Large intestine (tissue), 12 donors: ENCODE measurements at places on chromosomes 3 and 15.

DNA sequence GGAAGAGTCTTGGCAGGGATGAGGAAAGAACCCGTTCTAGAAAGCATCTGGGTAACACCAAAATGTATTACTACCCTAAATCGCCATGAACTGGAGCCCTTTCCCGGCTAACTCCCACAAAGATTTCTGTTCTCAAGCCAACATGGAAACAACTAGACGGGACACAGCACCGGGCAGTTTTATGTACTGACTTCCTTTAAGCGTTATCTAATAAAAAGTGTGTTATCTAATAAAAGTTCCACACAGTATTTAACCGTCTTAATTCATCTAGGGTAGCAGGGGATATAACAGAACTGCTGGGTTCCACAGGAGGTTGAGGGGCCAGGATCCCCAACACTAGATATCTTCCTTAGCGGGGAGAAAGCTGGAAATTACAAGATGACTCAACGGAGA lies 347 bp upstream of the C3orf62 start:
- H3K36me3 ChIP-seq: peaks cover 25% of the 10 kb centered on the region
- peak overlapping the region; percentile 67 for H3K27ac ChIP-seq
- H3K4me3 ChIP-seq: peak overlapping the region; percentile 43
- peaks cover 11% of the 10 kb centered on the region for H3K4me1 ChIP-seq
- no peak for DNase-seq

- H3K27me3 ChIP-seq: no peaks in the 10 kb centered on the region
- H3K36me3 ChIP-seq: peaks cover 32% of the 10 kb centered on the region
- no peak for DNase-seq
- peaks cover 24% of the 10 kb centered on the region for H3K4me1 ChIP-seq
- H3K27ac ChIP-seq: no peak overlapping the region
- peak overlapping the region; percentile 55 for H3K4me3 ChIP-seq
These were observed 6.3 kb downstream of the NR2F2 start for GRCh38 chr15:96336596-96337364.

- no peaks in the 10 kb centered on the region for H3K27me3 ChIP-seq
- no peak overlapping the region for H3K27ac ChIP-seq
- no peak for DNase-seq
- H3K4me1 ChIP-seq: no peaks in the 10 kb centered on the region
- H3K4me3 ChIP-seq: no peak overlapping the region
- H3K36me3 ChIP-seq: no peaks in the 10 kb centered on the region
These were observed 445.3 kb downstream of the OTOL1 start for GRCh38 chr3:161941891-161942290.

DNA sequence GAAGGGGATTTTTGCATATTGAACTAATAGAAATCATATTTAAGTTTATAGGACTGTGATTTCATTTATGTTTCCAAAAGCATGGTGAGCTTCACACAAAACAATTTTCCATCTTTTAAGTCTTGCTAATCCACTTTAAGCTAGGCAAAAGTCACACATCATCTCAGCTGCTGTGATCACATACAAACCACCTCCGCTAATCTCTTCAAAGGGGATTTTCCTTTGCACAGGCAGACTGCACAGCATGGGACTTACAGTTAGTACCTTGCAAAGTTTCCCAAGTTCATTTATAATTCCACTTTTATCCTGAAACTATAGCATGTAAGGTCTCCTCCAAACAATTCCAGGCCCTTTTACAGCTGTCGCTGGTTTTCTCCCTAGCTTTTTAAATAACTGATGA lies 225.1 kb upstream of the CNTN3 start:
- no peak for DNase-seq
- H3K27ac ChIP-seq: no peak overlapping the region
- H3K36me3 ChIP-seq: no peaks in the 10 kb centered on the region
- no peaks in the 10 kb centered on the region for H3K27me3 ChIP-seq

DNA sequence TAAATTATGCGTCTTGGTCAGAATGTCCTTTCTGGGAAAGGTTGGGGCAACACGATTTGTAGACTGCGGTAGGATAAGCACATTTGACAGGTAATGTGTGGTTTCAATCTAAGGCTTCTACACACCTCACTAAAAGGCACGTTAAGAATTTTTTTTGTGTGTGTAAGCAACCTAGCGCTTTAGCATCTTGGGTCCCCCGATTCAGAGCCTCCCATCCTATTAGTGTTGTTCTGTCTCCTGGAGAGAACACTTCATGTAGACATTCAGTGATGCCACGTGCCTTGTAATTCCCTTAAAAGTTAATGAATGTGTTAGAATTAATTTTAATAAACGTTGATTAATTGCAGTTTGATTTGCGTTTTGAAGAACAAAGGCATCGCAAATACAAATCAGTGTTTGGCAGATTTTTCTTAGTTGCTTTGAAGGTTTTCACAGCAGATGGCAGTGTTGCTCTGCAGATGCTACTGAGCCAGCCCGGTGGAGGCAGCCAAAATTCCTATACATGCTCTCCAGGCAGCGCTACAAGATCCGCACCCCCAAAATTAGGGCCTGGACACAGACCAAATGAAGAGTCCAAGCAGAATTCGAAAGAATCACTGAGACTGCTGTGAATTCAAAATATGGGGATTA lies 63.5 kb downstream of the OTOL1 start:
- no peak overlapping the region for H3K27ac ChIP-seq
- no peaks in the 10 kb centered on the region for H3K4me1 ChIP-seq
- peak; percentile 19 for DNase-seq
- H3K36me3 ChIP-seq: no peaks in the 10 kb centered on the region
- no peaks in the 10 kb centered on the region for H3K27me3 ChIP-seq

DNA sequence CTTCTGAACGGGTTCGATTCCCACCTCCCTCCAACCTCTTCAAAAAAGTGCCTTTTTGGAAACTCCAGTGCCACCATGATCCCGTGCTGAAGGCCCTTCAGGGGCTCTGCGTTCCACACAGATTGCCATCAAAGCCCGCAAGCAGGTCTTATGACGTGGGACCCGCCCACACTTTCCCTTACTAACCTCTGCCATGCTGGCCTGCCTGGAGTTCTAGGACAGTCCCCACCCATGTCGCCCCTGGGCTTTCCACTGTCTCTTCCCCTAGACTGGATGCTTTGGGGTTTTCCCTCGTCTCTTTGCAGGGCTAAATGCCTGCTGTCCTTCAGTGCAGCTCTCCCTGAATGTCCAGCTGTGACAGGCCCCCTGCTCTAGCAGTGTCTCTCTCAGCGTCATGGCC lies 313.7 kb upstream of the ATP10A start:
- H3K4me3 ChIP-seq: no peak overlapping the region
- H3K36me3 ChIP-seq: no peaks in the 10 kb centered on the region
- H3K27ac ChIP-seq: no peak overlapping the region
- no peak for DNase-seq
- no peaks in the 10 kb centered on the region for H3K27me3 ChIP-seq
- H3K4me1 ChIP-seq: no peaks in the 10 kb centered on the region

GRCh38 chr3:171646357-171647133 lies 163.7 kb downstream of the PLD1 start:
- peaks cover 15% of the 10 kb centered on the region for H3K36me3 ChIP-seq
- H3K27ac ChIP-seq: no peak overlapping the region
- no peak overlapping the region for H3K4me3 ChIP-seq
- DNase-seq: peak; percentile 19

- DNase-seq: no peak
- no peaks in the 10 kb centered on the region for H3K36me3 ChIP-seq
- H3K4me3 ChIP-seq: no peak overlapping the region
- no peak overlapping the region for H3K27ac ChIP-seq
- H3K4me1 ChIP-seq: peaks cover 28% of the 10 kb centered on the region
These were observed 6.8 kb downstream of the PCSK6 start for GRCh38 chr15:101482526-101483371.

DNA sequence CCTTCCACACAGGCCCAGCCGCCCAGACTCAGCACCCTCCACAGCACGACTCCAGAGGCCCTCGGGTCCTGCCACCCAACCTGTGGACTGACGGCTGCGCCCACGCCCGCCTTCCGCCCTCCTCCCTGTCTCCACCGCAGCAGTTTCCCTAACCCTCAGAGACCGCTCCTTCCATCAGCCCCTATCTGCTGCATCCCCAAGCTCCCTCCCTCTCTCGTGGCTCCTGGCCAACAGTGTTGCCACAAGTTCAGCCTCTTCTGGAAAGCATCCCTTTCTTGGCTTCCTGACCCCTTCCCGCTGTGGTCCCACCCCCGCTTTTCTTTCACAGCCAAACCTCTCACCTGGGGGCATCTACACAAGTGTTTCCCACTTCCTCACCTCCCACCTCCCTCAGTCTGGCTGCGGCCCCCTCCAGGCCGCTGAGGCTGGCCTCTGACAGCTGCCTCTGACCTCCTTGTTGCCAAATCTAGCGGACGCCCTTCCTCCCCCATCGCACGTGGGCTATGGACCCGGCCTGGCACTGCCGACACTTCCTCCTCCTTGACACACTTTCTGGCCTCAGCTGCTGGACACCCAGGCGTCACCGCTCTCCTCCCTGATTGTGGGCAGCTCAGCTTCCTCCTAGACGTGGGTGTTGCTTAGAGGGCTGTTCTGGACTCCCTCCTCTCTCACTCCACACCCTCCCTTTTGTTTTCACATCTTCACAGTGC lies 168.8 kb upstream of the TLE3 start:
- H3K4me1 ChIP-seq: peaks cover 3% of the 10 kb centered on the region
- no peak for DNase-seq
- H3K4me3 ChIP-seq: no peak overlapping the region
- no peaks in the 10 kb centered on the region for H3K36me3 ChIP-seq
- no peak overlapping the region for H3K27ac ChIP-seq

DNA sequence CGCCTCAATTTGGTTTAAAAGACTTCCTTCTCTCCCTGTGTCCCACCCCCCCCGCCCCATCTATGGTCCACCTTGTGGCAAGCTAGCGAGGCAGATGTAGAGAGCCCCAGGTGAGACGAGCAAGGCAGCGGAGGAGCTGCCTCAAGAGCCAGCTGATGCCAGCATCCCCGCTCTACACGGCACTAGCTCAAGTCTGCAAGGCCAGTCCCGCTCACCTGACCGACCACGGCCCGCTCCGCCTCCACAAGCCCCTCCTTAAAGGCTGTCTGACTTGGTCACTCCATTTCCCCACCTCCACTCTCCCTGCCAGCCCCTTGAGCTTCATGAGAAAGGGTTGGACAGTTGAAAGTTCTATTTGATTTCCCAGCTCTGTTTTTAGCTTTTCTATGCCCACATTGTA lies 56.2 kb upstream of the IGF1R start:
- H3K4me1 ChIP-seq: no peaks in the 10 kb centered on the region
- DNase-seq: no peak
- peaks cover 37% of the 10 kb centered on the region for H3K27me3 ChIP-seq
- no peak overlapping the region for H3K4me3 ChIP-seq

DNA sequence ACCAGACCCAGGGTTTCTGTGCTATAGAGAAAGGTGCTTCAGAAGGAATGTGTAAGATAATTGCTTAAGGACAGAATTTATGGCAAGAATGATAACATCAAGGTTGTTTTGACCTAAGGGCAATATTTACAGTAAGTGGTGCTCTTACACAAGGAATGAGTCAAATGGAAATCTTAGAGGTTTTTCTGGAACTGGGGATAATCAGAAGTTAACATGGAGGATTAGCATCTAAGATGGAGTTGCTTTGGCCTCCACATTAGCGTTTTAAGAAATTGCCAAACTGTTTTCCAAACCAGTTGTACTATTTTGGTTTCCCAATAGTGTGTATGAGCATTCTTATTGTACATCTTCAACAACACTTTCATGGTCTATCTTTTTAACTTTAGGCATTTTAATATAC lies 3.1 kb downstream of the WDR93 start:
- H3K4me3 ChIP-seq: no peak overlapping the region
- H3K27me3 ChIP-seq: no peaks in the 10 kb centered on the region
- no peak for DNase-seq
- no peaks in the 10 kb centered on the region for H3K36me3 ChIP-seq

DNA sequence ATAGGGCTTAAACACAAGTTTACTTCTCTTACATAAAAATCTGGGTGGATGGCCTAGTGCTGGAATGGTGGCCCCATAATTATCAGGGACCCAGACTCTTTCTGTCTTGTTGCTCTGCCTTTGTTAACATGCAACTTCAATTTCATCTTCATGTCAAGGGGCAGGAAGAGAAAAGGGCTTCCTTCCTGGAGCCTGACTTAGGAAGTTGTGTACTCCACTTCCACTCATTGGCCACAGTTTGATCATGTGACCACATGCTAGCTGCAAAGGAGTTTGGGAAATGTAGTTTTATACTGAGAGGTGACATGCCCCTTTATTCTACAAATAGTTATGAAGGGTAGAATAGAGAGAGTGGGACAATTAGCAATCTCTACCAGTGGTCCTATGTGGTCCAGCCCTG lies 39.3 kb downstream of the RHCG start:
- no peak overlapping the region for H3K27ac ChIP-seq
- H3K36me3 ChIP-seq: no peaks in the 10 kb centered on the region
- no peak for DNase-seq

GRCh38 chr3:138440121-138440521 lies 5.7 kb downstream of the ESYT3 start:
- no peak overlapping the region for H3K4me3 ChIP-seq
- no peaks in the 10 kb centered on the region for H3K36me3 ChIP-seq
- no peak overlapping the region for H3K27ac ChIP-seq
- peaks cover 37% of the 10 kb centered on the region for H3K27me3 ChIP-seq
- DNase-seq: no peak

GRCh38 chr15:58307313-58307961 lies 124.4 kb upstream of the LIPC start:
- DNase-seq: no peak
- no peaks in the 10 kb centered on the region for H3K4me1 ChIP-seq
- no peak overlapping the region for H3K4me3 ChIP-seq
- H3K27ac ChIP-seq: no peak overlapping the region
- H3K27me3 ChIP-seq: no peaks in the 10 kb centered on the region

DNA sequence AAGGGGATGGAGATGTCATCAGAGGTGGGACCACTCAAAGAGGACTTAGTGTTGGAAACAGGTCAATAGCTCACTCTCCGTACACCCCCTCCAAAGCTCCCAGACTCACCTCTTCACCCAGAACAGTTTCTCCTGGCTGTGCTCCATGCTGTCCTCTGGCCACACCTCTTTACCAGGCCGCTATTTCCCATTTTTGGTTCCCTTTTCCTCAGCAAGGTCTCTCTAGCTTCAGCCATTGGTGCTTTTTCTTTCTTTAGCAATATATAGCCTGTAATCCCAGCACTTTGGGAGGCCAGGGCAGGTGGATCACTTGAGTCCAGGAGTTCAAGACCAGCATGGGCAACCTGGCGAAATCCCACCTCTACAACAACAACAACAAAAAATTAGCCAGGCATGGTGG lies 123.6 kb upstream of the SMAD3 start:
- H3K27ac ChIP-seq: no peak overlapping the region
- H3K4me3 ChIP-seq: no peak overlapping the region
- no peaks in the 10 kb centered on the region for H3K36me3 ChIP-seq
- H3K27me3 ChIP-seq: no peaks in the 10 kb centered on the region
- no peak for DNase-seq

GRCh38 chr3:52498137-52499054 lies 3.3 kb downstream of the STAB1 start:
- H3K4me3 ChIP-seq: no peak overlapping the region
- no peak overlapping the region for H3K27ac ChIP-seq
- no peaks in the 10 kb centered on the region for H3K4me1 ChIP-seq
- H3K36me3 ChIP-seq: peaks cover 2% of the 10 kb centered on the region
- H3K27me3 ChIP-seq: no peaks in the 10 kb centered on the region
- DNase-seq: no peak
